ENCODE measurements at places on chromosomes 2 and 18. TPM values are rescaled to one million over a fixed set of nuclear protein-coding genes. Genes with fewer than 3 reads are reported as not detected.

The TET3 gene
- polyA plus RNA-seq, result 18.1 TPM

The DCDC2C gene
- 0.33 TPM for polyA plus RNA-seq

The GORASP2 gene
- polyA plus RNA-seq, result 66.1 TPM

The CHRND gene
- 0.27 TPM for polyA plus RNA-seq

The SNRNP27 gene
- 47.7 TPM for polyA plus RNA-seq

The MEP1B gene
- 0.45 TPM for polyA plus RNA-seq

The LOXL3 gene
- 3.6 TPM for polyA plus RNA-seq

The ATP5F1A gene
- polyA plus RNA-seq, result 638 TPM

The PTH2R gene
- 0.46 TPM for polyA plus RNA-seq

The MTIF2 gene
- 35.3 TPM for polyA plus RNA-seq

The UGT1A5 gene
- 0.15 TPM for polyA plus RNA-seq

The LBH gene
- polyA plus RNA-seq, result 32.6 TPM

The IMPA2 gene
- polyA plus RNA-seq, result 34.8 TPM

The REG3A gene
- 1.4 TPM for polyA plus RNA-seq

The MTA3 gene
- 34.0 TPM for polyA plus RNA-seq

The DSC1 gene
- 0.04 TPM for polyA plus RNA-seq

The CCDC150 gene
- 16.1 TPM for polyA plus RNA-seq

The SLC4A5 gene
- polyA plus RNA-seq, result 1.5 TPM

The LRRTM4 gene
- polyA plus RNA-seq, result 1.2 TPM

The FBXO41 gene
- polyA plus RNA-seq, result 2.4 TPM

The EVA1A gene
- 10.0 TPM for polyA plus RNA-seq

The CCDC74B gene
- polyA plus RNA-seq, result 3.1 TPM

The ERICH2 gene
- polyA plus RNA-seq, result 0.69 TPM

The IDH1 gene
- polyA plus RNA-seq, result 110 TPM

The DPY30 gene
- 93.1 TPM for polyA plus RNA-seq

The AGFG1 gene
- polyA plus RNA-seq, result 113 TPM

The ANKRD30BL gene
- polyA plus RNA-seq, result 0.09 TPM

The DNMT3A gene
- polyA plus RNA-seq, result 50.2 TPM

The VWA3B gene
- polyA plus RNA-seq, result 0.09 TPM

The SCLY gene
- polyA plus RNA-seq, result 21.5 TPM

The CMPK2 gene
- 13.3 TPM for polyA plus RNA-seq

The PREB gene
- 48.5 TPM for polyA plus RNA-seq

The GPR155 gene
- 3.7 TPM for polyA plus RNA-seq

The NR4A2 gene
- polyA plus RNA-seq, result 3.4 TPM

The OXER1 gene
- 12.2 TPM for polyA plus RNA-seq

The UGT1A10 gene
- 0.06 TPM for polyA plus RNA-seq

The G6PC2 gene
- polyA plus RNA-seq, result 0.19 TPM

The MYL12A gene
- 280 TPM for polyA plus RNA-seq

Data from large intestine (tissue), 12 donors.